ENCODE measurements at places on chromosomes 2 and 18.

GRCh38 chr2:166610180-166610912 is 116.3 kb upstream of the SCN7A start:
- no peak for DNase-seq

DNA sequence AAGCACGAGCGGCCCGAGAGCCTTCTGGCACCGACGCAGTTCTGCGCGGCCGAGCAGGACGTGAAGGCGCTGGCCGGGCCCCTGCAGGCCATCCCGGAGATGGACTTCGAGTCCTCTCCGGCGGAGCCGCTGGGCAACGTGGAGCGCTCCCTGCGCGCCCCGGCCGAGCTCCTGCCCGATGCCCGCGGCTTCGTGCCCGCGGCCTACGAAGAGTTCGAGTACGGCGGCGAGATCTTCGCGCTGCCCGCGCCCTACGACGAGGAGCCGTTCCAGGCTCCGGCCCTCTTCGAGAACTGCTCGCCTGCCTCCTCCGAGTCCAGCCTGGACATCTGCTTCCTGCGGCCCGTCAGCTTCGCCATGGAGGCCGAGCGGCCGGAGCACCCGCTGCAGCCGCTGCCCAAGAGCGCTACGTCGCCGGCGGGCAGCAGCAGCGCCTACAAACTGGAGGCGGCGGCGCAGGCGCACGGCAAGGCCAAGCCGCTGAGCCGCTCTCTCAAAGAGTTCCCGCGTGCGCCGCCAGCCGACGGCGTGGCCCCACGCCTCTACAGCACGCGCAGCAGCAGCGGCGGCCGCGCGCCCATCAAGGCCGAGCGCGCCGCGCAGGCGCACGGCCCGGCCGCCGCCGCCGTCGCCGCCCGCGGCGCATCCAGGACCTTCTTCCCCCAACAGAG is 70.4 kb downstream of the ARHGEF33 start:
- no peak for DNase-seq

GRCh38 chr2:239927424-239927981 is 97.6 kb downstream of the NDUFA10 start:
- no peak for DNase-seq

GRCh38 chr2:80293039-80293438 is 11.5 kb downstream of the LRRTM1 start:
- no peak for DNase-seq

- no peak for DNase-seq
Observed at GRCh38 chr18:63143330-63143771, 176.2 kb downstream of the BCL2 start.

DNA sequence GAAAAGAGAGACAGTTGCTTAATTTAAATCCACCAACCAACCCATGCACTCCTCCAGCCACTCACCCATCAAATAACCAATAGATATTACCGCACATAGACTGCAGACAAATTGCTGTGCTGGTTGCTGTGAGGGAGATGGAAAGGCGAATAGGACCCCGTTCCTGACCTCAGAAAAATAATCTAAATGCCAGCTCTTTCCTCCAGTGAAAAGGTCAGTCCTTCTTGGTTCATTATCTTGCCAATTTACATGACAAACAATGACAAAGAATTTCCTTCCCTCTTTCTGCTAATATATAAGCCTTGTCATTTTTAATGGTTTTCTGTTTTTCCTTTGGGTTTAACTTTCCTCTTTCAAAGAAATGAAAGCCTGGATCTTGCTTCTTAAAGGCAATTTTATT is 61.6 kb downstream of the MEP1B start:
- no peak for DNase-seq

DNA sequence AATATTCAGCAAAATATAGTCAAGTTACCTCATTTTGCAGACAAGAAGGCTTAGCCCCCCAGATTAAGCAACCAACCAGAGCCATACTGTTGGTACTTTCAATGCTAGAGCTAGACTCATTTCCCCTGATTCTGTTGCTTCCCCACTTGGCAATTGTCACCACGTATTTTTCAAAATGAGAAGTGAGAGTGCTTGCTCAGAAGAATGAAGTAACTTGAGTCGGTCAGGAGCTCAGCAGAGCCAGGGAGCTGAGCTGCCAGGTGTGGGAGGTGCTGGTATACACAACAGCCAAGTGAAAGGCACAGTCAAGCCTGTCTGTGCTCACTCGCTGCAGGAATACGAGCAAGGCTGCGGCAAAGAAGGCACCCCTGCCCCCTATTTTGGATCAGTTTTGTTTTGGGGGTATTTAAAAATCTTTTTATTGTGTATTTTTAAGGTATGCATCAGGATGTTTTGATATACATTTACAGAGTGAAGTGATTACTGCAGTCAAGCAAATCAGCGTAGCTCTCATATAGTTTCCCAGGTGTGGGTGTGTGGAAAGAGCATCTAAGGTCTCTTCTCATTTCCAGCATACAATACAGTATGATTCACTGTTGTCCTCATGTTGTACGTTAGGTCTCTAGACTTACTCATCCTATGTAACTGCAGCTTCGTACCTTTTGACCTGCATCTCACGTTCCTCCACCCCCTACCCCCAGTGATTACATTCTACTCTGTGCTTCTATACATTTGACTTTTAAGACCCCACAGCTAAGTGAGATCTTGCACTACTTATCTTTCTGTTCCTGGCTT is 62.4 kb downstream of the MRPS9 start:
- no peak for DNase-seq

- DNase-seq, result no peak
Observed at GRCh38 chr2:128578406-128579390, 260.0 kb upstream of the HS6ST1 start.

DNA sequence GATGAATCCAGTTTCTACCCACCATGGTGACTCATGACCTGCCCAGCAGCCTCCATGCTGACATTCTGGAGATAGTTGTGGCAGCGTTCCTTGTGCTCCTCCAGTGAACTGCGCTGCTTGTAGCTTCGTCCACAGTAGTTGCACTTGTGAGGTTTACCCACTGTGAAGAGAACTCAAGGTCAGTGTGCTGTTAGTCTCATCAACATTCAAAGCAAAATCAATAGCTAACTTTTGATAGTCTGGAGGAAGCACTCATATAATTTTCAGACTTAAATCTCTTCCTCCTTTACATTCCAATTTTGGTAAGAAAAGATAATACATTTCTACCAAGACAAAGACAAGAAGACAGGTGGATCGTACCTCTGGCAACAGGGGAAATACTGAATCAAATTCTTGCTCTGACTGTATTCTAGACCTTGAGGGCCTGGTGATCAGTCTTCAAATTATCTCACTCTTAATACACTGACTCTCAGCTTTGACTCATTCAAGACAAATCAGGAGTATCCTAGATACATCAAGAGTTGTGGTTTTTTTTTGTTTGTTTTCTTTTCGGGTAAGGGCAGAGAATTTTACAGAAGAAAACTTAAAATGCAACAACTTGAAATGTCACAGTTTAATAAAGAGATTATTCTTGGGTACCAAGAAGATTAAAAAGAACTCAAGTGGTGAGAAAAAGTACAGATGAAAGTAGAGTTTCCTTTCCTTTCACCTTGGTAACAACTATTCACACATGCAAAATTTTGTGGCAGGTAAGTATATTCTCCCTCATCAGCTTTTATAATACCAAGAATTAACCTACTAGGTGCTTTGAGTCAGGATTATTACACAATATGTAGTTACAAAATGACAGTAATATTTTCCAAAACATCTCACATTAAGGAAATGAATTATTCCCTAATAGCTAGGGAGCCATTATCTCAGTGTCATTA is 129.2 kb downstream of the IKZF2 start:
- DNase-seq, result no peak

- DNase-seq, result no peak
Observed at GRCh38 chr18:23330423-23330822, 122.7 kb upstream of the RIOK3 start.

GRCh38 chr2:48355494-48355893 is 174.5 kb upstream of the STON1 start:
- DNase-seq, result no peak

- DNase-seq, result no peak
Observed at GRCh38 chr18:59893971-59894370, 5.8 kb upstream of the PMAIP1 start.

- no peak for DNase-seq
Observed at GRCh38 chr2:105393373-105394055, 5.3 kb downstream of the FHL2 start.

DNA sequence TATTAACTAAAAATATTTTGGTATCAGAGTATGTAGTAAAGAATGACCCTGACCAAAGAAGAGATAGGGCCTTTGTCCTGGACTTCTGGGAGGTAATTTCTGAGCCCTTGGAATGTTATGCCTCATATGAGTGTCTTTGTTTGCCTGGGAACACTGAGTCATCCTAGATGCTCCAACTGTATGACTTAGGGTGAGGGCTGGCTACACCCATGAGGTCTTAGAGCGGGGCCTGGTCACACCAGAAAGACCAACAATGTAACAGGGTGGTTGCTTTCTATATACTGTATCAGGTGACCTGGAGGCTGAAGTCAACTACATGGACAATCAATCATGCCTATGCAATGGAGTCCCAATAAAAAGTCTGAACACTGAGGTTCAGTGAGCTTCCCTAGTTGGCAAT is 253.1 kb downstream of the MBD2 start:
- DNase-seq, result no peak

DNA sequence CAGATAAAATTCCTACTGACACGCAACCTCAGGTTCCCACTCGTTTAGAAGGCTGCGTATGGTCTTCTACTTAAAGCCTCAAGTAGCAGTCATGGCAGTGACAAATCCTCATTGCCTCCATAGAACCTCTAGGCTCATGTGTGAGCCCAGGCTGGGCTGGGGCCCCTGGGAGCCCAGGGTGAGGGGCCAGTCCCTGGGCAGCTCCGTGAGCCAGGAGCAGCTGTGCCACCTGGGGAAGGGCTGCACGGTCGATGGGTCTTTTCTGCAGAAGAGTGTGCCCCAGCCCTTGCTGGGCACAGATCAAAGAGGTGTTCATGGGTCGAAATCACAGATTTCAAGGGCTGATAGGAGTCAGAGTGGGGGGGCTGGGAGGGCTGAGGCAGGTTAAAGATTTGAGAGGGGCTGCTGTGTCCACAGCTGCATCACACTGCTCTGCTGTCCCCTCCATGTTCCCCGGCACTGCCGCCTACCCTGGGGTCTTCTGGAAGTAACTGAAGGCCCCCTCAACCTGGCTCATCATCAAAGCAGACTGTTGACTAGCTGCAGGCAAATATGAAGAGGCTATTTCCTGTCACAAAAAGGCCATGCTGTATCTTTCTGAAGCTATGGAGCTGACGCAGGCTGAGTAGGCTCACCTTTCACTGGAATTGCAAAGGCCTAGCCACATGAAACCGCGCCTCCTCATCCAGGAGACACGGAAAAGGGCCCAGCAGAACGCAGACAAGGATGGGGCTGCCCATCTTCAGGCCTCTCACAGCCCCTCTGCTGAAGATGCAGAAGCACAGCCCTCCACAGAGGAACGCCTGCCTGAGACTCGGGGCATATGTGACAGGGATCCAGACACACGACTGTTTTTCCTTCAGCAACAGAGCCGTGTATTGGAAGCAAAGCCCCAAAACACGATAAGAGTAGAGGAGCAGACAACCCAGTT is 35.7 kb upstream of the ALPP start:
- peak; percentile 22 for DNase-seq

DNA sequence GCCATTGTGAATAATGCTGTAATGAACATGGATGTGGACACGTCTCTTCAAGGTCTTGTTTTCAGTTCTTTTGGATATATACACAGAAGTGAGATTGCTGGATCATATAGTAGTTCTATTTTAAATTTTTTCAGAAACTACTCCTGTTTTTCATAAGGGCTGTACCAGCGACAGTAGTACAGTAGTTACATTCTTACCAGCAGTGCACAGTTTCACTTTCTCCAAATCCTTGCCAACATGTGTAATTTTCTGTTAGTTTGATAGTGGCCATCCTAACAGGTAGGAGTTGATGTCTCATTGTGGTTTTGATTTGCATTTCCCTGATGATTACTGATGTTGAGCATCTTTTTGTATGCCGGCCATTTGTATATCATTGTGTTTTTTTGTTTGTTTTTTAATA is 81.7 kb downstream of the EPC2 start:
- DNase-seq, result no peak

DNA sequence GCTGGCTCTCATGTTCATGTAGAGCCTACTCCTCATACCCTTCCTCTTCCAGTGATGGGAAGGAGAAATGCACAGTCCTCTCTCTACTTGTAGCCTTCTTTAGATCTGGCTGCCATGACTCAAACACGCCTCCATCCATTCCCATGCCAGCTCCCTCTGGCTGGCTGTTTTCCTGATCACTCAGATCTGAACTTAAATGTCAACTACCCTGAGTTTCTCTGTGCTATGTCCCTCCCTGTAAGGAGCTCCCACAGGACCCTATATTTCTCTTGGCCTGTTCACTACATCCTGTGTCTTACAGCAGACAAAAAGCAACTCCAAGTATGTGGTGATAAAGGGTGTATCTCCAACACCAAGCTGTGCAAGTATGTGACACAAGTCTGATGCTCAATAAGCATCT is 152.4 kb downstream of the TCF4 start:
- no peak for DNase-seq

DNA sequence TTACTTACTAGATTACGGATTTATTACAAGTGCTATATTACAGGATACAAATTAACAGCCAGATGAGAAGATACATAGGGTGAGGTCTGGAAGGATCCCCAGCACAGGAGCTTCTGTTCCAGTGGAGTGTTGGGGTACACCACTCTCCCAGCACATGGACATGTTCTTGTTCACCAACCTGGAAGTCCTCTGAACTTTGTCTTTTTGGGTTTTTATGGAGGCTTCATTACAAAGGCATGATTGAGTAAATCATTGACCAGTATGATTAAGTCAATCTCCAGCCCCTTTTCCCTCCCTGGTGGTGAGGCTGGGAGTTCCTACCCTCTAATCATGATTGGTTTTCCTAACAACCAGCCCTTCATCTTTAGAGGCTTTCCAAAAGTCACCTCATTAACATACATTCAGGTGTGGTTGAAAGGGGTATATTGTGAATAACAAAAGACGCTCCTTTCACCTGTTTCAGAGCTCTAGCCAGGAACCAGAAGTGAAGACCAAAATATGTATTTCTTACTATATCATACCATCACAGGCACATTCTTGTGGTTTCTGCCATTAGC is 38.3 kb downstream of the APLF start:
- no peak for DNase-seq

GRCh38 chr2:209367075-209367747 is 56.6 kb upstream of the MAP2 start:
- no peak for DNase-seq

- DNase-seq, result no peak
Observed at GRCh38 chr2:229376866-229377265, 105.8 kb upstream of the PID1 start.

Measured in NCI-H345 (cell line).